ENCODE measurements at places on chromosomes 11 and 22.

DNA sequence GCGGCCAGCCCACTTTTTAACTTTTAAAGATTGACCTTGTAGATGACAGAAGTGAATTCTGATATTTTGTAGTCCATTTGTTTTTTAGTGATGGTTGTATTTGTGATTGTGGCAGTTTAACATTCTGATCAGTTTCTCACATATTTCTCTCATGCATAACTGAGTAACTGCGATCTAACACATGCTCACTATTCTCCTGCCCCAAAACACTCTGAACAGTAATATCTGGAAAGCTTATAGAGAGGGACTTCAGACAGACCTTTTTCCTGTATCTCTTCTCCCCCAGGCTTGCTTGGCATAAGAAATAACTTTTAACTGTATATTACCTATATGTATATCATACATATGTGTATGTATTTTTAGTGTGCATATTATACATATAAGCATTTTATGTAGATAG lies 37.3 kb upstream of the MYO18B start:
- no peak for DNase-seq

GRCh38 chr11:74669211-74670160 lies 61.7 kb downstream of the CHRDL2 start:
- no peak for DNase-seq

DNA sequence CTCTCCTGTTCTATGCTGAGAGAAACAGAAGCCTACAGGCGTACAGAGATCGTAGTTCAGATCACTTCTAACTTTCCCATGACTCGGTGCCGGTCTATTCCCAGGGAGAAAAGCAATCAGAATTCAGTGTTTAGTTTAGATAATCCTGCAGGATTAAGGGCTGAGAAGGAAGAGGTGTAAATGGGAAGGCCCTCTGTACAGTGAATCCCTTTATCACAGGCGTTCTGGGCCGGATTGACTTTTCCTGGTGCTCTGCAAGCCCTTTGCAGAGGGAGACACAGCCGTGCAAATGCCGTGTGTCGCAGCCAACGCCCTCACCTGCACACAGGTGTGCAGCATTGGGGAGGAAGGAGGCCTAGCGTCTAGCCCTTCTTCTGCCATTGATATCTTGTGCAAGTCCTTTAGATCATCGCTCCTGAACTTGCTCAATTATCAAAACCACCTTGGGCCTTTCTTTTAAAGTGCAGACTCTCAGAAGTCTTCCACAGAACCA lies 90.6 kb downstream of the DSCAML1 start:
- no peak for DNase-seq

GRCh38 chr22:22872722-22873708 lies 14.6 kb upstream of the IGLL5 start:
- DNase-seq: no peak
